ENCODE measurements at places on chromosomes 2 and 18.

DNA sequence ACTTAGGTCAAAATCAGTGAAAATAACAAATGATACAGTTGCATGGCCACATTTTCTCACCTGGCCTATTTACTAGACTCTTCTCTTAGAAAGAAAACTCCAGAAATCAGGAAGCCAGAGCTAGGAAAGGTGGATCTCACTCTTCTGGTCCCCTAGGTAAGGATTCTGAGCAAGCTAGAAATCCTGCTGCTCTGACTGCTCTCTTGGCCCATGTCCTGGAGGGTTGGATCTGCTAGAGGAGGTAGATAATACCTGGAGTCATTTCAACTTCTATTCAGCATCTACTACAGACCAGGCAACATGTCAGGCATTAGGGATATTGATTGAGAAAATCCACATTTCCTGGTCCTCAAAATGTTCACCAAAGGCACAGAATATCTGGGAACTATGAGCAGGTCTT, 34.9 kb downstream of the AKAIN1 start:
- no peak for DNase-seq

DNA sequence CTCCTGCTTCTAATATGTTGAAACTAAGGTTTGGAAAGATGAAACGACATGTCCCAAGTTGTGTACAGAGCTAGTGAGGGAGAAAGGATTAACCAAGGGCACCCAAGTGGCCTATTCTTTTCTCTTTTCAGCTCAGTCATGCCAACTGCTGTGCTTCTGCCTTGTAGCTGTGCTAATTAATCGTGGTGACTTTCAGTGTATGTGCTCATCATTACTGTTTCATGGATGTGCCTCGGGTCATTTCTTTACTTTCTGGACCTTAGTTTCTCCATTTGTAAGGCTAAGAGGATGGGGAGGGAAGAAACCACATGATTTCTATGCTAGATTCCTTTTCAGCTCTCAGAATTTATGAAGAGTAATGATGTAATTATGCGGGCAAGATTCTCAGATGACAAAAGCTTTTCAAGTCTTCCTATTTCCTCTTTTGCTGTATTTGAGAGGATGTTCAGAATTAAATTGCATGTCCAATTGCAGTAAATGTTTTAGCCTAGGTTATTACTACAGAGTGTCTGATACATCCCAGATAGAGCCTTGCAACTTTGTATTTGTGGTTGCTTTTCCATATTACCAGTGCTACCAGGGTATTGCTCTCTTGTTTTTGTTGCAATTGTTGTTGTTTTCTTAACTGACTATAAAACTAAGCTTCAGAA, 621.2 kb downstream of the CNTNAP5 start:
- DNase-seq, result no peak

DNA sequence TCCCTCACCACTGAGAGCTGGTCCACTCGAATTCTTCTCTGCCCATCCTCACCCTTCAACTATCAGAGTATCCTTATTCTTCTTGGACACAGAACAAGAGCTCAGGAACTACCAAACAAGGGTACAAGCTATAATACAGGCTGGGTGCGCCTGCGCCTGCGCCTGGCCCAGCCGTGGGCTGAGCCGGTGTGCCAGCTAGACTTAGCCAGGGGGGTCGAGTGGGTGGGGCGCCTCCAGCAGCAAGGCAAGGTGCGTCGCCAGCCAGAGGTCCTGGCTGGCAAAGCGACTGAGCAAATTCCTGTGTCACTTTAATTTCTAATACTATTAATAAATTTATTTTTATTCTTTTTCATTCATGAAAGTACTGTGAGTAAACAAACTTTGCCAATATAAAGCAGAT, 1072.6 kb upstream of the PIK3C3 start:
- DNase-seq, result no peak

GRCh38 chr18:49238433-49239042, 221.9 kb downstream of the DYM start:
- peak; percentile 51 for DNase-seq

- DNase-seq, result no peak
Measured at GRCh38 chr18:74773171-74773624, 175.5 kb downstream of the ZNF407 start.

- DNase-seq, result no peak
Measured at GRCh38 chr2:186195696-186196095, 290.4 kb upstream of the ZC3H15 start.

GRCh38 chr18:76564655-76565237, 69.7 kb upstream of the ZNF516 start:
- no peak for DNase-seq

GRCh38 chr2:26223018-26223417, 21.4 kb downstream of the HADHA start:
- DNase-seq, result no peak

DNA sequence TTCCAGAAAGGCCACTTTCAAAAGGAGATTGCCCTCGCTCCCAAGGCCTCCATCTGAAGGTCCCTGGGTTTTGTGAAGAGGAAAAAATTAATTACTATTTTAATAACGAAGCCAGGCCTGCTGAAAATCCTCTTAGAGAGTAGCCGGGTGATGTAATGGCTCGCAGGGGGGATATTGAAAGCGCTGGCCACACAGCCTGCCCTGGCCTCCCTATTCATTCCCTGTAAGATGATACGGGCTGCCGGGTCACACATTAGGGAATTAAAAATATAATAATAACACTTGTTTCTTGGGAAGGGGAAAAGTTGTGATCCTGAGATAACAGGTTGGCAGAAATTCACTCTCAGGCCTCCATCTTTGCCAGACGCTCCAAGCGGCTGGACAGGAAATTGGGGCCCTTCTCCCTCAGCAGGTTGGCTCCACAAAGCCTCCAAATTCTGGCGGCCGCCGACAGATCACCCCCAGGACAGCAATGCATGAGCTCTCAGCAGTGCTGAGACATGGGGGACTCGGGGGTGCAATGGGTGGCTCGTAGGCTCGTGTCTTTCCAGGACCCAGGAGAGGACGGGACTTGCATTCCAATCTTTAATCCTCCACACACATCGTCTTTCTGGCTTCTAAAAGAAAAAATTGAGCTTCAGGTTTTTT, 299.9 kb upstream of the SALL3 start:
- DNase-seq, result no peak

GRCh38 chr2:109736177-109736827, 57.8 kb upstream of the RGPD5 start:
- peak; percentile 86 for DNase-seq

DNA sequence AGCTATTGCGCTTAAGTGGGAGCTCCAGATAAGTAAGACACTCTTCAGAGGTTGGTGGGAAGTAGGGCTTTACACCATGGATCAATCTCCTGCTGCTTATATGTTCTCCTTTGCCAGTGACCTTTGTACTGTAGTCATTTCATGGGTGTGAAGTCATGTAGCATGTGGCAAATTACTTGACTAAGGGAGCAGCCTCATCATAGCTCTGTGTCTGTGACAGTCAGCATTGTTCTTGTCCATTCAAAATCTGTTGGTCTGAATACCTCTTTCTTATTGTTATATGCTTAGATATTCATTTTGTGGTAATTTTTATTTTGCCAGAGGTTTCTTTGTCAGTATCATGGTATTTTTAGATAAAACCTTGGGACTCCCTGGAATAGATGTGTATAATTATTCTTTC, 18.2 kb downstream of the SLC4A1AP start:
- DNase-seq, result no peak

- DNase-seq, result peak; percentile 32
Measured at GRCh38 chr2:218895326-218895725, 14.7 kb downstream of the WNT10A start.

GRCh38 chr18:44592639-44593038, 88.0 kb upstream of the SETBP1 start:
- peak; percentile 43 for DNase-seq

DNA sequence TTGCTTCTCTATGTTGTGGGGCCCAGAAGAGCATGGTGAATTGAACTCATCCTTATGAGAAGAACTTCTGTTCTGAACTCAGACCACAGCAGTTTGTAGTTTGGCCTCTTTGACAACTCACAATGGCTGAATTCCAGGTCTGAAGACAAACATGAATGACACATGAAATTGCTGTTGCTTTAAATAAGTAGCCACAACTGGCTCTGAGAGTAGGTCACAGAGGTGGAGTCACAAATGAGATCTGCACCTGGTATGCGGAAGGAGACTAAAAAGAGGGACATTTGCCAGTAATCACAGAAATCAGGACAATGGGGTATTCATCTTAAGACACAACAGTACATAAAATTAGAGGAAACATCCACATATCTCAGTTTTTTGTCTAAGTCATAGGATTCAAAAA, 290.3 kb upstream of the MMADHC start:
- DNase-seq, result no peak

- no peak for DNase-seq
Measured at GRCh38 chr2:203928849-203929248, 7.7 kb upstream of the ICOS start.

DNA sequence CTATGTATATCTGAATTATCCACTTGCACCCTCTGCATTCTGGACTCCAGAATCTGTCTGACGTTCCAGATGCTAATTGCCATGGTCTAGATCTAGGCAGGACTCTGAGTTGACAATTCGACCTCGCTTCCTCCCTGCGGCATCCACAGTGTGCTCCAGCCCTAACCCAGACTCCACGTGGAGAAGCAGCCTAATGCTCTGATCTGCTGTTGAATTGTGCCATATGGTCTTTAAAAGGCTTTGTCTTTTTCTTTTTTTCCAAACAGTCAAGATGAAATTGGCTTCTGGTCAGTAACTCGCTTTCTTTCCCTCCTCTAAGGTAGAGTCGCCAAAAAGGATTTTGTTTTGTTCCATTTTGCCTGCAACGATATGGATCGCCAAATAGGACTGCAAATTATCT, 752.6 kb upstream of the ID2 start:
- DNase-seq, result peak; percentile 27

DNA sequence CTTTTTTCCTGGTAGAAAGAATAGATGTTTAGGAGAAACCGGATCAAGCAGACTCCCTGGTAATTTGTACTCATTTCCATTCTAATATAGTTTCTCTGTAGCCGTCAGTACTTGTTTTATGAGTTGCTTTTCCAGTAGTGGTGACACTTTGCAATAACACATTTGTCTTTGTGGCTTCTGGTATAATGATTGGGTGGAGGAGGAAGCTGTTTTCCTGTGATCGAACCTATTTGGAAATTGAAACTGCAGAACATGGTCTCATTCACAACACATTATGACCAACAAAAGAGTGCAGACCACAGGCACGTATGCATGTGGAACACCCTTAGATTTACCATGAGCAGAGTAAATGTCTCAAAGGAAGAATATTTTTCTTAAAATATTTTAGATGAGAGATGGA, 7.6 kb upstream of the SERPINB12 start:
- DNase-seq, result no peak

DNA sequence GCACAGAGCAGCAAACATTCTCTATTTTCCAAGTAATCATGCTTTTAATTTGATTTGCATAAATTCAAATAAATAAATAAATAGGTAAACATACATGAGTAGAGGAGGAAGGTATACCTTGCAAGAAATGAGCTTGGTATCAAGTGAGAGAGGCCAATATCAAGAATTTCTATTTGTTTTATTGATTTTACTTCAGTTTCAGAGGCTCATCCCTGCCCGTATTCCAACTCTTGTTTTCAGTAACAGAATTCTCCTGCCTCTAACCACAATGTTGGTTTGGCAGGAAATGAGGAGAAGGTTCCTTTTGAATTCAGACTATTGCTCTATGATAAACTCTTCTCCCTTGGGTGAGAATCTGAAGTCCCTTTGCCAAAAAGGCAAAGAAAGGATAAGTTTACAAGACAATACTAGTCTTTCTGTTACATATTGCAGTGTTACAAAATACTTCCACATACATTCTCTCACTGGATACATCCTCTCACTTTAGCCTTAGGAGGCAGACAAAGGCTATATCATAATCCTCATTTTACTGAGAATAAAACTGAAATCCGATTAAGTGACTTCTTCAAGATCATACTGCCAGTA, 68.3 kb upstream of the ZNF397 start:
- no peak for DNase-seq

GRCh38 chr2:5590886-5591285, 101.3 kb upstream of the SOX11 start:
- peak; percentile 95 for DNase-seq

DNA sequence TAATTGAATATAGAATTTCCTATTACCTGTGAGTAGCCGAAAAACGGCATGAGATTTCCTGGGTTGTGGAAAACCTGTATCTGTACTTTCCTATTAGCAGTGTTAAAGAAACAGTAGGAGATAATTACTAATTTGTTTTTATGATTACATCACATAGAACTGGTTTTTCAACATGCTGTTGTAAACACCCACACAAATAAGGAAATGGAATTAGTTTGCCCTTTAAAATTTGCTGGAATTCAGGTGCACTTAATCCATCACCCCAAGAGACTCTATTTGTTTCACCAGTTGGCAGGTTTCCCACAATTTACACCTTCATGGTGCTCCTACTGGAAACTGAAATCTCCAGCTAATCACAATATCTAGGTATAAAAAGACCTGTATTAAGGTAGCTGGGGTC, 274.1 kb upstream of the SLC8A1 start:
- DNase-seq, result no peak

DNA sequence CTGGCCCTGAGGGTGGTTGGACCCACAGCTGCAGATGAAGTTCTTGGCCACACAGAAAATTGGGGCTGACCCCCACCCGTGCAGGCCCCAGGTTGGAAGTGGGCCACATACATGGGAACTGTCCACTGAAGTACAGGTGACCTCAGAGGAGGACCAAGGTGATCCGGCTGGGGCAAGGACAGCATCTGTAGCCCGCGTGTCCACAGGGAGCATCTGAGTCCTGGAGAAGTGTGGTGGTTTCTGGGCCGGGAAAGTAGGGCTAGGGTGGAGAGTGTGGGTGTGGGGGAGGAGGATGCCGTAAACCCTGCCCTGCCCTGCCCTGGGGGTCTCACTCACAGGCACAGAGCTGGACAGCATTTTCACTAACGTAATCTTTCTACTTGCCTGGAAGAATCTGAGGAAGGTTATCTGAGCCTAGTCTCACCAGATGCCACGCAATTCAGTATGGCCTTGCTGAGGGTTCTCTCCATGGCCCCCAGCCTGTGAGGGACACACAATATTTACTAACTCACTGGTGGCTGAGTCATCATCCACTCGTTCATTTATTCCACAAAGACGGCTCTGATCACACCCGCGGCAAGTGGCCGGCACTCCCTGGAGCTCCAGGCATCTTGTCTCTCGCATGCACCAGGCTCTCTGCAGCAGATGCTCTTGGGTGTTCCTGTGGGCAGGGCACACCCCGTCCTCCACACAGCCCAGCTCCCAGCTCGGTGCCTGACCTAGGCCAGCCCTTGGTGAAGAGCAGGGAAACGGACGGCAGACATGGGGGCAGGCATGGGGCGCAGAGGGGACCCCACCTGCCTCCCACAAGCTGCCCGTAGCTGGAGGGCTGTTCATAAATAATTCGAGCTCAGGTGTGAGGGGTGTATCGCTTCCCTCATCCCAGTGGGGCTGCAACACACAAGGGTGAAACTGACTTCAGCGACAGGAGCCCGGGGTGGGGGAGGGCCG, 51.2 kb downstream of the INHBB start:
- no peak for DNase-seq

GRCh38 chr2:200158647-200159356, 147.7 kb upstream of the SPATS2L start:
- DNase-seq, result no peak

DNA sequence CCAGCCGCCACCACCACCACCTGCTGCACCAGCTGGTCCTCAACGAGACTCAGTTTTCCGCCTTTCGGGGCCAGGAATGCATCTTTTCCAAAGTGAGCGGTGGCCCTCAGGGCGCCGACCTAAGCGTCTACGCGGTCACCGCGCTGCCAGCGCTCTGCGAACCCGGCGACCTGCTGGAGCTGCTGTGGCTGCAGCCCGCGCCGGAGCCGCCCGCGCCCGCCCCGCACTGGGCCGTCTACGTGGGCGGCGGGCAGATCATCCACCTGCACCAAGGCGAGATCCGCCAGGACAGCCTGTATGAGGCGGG, 1.6 kb downstream of the LRATD1 start:
- DNase-seq, result no peak

- DNase-seq, result no peak
Measured at GRCh38 chr2:26430826-26431225, 29.1 kb downstream of the DRC1 start.

GRCh38 chr2:22788749-22789327, 596.1 kb upstream of the KLHL29 start:
- peak; percentile 25 for DNase-seq

Data from tongue (tissue), 3 donors.